GM12865 (cell line): ENCODE measurements at places on chromosomes 6 and 20.

- DNase-seq, result no peak
These were observed 923.7 kb downstream of the TBC1D32 start for GRCh38 chr6:120410586-120410985.

GRCh38 chr6:26359765-26360164 lies 5.2 kb upstream of the BTN3A2 start:
- DNase-seq, result no peak

- peak; percentile 23 for DNase-seq
These were observed 81.7 kb downstream of the COL9A1 start for GRCh38 chr6:70221025-70221714.

GRCh38 chr6:35312807-35313206 lies 15.2 kb downstream of the DEF6 start:
- no peak for DNase-seq

DNA sequence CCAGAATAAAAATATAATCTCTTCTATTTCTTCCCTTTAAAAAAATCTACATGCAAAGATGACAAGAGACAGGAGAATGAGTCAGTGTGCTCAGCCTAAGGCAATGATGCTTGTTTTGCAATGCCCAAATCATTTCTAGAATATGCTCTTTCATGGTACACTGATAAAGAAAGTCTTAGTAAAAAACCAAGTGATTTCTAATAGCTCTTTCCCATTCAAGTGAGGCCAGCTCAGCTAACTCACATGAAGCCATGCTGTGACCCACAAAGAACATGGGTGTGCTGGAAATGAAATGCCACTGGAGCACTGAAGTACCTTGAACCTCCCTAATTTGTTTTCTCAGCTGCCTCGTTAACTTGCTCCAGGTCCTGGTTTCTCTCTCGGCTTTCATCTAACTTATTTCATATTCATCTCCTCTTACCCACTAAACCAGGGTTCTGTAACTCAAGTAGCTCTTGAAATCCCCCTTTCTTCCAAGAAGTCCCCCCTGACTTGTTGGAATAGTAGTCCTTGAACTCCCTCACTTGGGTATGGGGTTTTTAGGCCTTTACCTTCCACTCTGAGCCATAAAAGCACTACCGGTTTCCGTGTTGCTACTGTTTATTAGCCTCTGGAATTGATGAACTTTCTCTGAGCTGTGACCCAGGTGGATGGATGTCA lies 92.7 kb downstream of the IRF4 start:
- peak; percentile 52 for DNase-seq

- DNase-seq, result no peak
These were observed 395.0 kb downstream of the CDKAL1 start for GRCh38 chr6:20929283-20929682.

DNA sequence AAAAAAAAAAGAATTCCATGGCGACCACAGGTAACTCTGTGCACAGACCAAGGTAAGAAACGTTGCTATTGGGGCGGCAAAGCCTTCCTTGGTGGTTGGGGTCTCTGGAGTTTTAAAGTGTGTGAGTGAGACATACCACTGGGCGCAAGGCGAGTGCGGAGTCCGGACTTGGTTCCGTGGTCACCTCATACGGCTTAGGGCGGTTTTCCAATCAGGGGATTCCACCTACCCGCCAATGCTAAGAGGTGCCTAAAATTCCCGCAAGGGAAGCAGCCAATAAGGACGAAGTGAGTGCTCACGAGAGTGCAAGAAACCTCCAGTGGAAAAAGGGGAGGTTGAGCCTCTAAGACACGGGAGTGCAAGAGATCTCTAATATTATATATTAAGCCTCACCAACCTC lies 68.6 kb upstream of the PRSS16 start:
- DNase-seq, result no peak

DNA sequence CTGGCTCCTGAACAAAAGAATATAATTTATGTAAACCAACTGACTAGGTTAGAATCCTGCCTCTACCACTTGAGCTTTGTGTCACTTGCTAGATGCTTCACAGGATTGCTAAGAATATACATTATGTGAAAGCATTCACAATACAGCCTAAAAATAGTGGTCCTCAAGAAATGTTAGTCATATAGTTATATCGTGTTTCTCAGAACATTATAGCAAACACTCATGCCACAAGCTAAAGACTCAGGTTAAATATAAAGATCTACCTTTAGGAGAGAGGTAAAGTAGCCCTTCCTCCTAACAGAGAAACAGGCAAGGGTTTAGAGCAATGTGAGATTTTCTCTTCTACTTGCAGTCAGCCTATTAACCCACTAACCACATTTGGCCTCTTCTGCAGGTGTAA lies 17.8 kb upstream of the ALDH8A1 start:
- peak; percentile 7 for DNase-seq

- no peak for DNase-seq
These were observed 185.0 kb downstream of the ANKRD60 start for GRCh38 chr20:58043236-58044140.

DNA sequence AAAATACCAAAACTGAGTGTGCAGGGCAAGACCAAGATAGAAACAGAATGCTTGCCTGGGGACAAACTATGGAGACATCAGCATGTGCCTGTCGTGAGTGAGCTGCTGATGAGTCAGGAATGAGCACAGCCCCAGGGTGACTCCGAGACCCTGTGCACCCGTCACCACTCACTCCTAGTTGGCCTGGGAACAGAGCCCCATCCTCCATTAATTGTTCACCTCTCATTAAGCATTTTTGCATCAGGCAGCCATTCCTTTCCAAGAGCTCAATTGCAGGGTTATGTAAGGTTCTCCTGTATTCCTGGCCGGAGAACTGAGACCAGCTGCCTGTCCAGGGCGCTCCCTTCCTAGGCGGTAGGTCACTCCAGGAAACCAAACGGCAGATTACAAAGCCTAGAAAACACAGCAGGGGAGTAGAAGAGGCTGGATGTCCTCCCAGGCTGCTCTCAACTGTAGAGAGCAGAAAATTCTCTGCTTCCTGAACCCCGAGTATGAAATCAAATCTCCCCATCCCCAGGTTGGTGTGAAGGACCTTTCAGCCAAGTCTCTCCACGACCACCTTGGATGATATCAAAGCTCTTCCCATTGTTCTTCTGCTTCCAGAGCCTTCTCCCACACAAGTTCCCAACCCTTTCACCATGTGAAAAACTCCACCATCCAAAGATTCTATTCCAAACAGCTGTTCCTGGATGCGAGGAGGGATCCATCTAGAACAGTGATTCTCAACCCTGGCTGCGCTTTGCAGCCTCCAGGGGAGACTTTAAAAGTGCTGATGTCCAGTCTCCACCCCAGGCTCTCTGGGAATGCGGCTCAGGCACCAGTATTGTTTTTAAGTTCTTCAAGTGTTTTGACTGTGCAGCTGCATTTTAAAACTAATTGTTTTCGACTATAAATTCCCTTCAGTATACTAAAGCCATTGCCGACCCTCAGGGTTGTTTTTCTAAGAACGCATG lies 532.6 kb upstream of the JARID2 start:
- no peak for DNase-seq

DNA sequence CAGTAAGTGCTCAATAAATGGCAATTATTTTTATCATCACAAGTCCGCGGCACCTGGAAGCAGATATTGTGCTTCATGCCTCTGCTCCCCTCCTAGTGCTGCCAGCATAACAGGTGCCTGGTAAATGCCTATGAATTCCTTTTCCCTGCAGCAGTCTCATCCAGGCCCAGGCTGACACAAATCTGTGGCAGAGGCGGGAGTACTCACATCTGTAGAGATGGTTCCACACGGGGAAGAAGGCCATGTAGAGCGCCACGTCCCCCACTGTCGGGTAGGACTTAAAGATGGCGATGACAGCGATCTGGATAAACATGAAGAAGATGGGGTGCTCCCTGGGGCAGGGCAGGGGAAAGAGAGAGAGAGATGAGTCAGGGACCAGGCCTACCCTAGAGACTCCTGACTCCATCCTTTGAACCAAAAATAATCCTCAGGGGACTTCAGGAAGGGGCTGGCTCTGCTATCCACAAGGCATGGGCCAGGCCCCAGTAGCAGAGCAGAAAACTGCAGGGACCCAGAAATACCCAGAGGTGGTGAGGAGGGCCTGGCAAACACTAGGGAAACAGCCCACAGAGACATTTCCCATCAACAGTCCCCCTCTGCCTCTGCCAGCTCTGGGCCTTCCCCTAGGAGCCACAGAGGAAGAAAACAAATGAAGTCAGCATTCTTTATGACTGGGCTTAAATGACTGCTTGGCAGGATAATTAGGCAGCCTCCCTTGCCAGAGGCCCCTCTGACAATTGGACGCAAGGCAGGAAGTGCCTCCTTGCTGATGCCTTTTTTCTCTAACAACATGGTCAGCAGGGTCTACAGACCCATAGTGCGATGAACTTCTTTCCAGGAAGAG lies 23.0 kb downstream of the MAP1LC3A start:
- DNase-seq, result peak; percentile 67

- DNase-seq, result no peak
These were observed 466.1 kb downstream of the NKAIN2 start for GRCh38 chr6:124269733-124270132.

DNA sequence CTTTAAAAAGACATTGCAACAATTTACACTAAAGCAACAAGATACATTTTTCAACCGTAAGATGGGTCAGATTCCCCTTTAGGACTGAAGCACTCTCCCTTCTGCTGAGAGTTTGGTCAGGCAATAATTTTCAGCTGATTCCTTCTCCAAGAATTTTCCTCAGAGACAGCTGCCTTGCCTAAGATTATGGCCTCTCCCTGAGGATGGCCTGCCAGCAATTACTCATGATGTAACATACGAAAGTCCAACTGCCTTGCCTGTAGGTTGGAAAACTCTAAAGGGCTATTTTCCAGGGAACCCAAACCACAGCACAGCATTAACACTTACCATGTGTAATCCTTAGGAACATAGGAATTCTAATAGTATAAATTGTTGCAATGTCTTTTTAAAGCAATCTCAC lies 229.1 kb upstream of the FLRT3 start:
- DNase-seq, result no peak

DNA sequence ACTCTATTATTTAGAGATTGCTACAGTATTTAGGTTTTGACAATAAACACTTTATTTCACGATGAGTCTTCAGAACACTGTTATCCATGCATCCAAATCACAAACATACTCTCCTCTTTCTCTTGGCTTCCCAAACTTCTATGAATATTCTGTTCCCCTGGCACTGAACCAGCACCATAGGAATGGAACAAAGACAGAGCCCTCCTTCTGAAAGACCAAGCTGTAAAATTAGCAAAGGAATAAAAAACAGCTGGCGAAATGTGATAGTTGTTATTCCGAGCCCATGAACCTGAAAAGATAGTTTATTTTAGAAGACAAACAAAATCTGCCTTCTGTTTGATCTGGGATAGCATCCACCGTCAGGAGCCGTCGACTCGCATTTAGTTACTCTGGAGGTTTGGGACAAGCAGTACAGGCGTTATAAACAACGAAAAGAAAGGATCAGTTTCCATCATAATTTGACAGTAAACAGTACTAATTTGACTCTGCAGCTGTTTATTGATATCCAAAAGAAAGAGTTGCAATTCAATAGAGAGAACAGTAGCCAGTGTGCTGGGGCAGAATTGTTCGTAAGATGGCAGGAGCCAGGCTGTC lies 161.4 kb downstream of the CLIC5 start:
- no peak for DNase-seq

GRCh38 chr6:40022867-40023266 lies 88.6 kb upstream of the MOCS1 start:
- DNase-seq, result no peak

GRCh38 chr6:137707590-137708360 lies 159.3 kb upstream of the TNFAIP3 start:
- DNase-seq, result peak; percentile 95

- DNase-seq, result peak; percentile 84
These were observed 10.1 kb downstream of the IL17F start for GRCh38 chr6:52233975-52234823.

DNA sequence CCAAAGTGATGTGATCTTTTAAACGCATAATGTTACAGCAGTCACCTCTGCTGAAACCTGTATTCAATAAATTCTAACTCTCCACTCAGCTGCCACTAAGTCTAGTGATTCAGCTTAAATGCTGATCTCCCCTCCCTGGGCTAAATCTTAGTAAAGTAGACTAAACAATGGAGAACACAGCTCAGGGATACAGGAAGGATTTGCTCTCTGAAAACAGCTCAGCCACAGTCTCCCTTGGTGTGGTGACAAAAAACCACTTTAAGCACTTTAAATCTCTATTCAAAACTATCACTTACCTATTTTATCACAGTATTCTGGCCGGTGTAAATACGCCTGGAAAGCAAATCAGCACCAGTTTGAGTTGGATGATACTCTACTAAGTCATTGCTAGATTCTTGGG lies 130.6 kb downstream of the RFX6 start:
- no peak for DNase-seq

- DNase-seq, result no peak
These were observed 20.0 kb downstream of the EDN3 start for GRCh38 chr20:59320426-59320825.

- no peak for DNase-seq
These were observed 127.8 kb downstream of the ATXN1 start for GRCh38 chr6:16633465-16633864.
